ENCODE measurements at places on chromosomes 1 and 21.

DNA sequence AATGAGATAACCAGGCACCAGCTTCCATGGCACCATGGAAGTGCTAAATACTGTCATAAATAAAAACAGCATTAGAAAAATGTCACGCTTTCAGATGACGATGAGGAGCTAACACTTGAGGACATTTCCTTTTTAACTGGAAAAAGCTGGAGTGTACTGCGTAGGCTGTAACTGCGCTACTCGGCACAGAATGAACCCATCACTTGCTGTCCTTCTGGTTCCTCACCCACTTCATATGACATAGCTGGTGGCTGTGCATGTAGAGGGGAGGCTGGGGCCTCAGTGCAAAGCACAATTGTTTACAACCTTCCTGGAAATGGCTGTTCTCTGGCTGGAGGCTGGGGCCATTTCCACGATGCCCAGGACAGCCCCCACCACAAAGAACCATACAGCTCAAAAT is 55.7 kb downstream of the NTPCR start:
- no peak for DNase-seq

- no peak for DNase-seq
Observed at GRCh38 chr1:18261891-18262290, 154.3 kb downstream of the IGSF21 start.

GRCh38 chr1:33943978-33944377 is 80.1 kb downstream of the HMGB4 start:
- peak; percentile 91 for DNase-seq

GRCh38 chr1:46903481-46903880 is 37.8 kb downstream of the CYP4A11 start:
- no peak for DNase-seq

DNA sequence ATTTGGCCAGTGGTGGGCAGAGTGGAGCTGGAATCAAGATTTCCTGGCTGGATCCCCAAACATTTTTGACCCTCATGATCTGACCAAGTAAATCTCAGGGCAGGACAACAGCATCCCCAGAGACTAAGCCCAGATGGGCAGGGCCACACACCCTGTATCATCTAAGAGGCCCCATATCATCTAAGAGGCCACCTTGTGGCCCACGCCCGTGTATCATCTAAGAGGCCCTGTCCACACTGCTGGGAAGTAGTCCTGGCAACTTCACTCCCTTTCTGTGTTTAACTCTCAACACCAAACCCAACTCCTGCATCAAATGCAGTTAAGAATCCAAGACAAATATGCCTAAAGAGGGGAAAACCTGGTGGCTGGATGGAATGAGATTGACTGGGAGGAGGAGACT is 81.6 kb upstream of the SSX2IP start:
- DNase-seq: no peak

GRCh38 chr1:176560681-176561080 is 97.7 kb downstream of the PAPPA2 start:
- no peak for DNase-seq

GRCh38 chr1:201594575-201595245 is 55.8 kb downstream of the NAV1 start:
- DNase-seq: peak; percentile 26
